ENCODE measurements at places on chromosomes 7 and 10.

- no peak for DNase-seq
Observed at GRCh38 chr7:13198727-13199126, 511.3 kb downstream of the ARL4A start.

GRCh38 chr10:86785968-86786367 is 29.5 kb downstream of the BMPR1A start:
- DNase-seq, result no peak

GRCh38 chr10:48640326-48640725 is 35.5 kb upstream of the ARHGAP22 start:
- DNase-seq, result no peak

- no peak for DNase-seq
Observed at GRCh38 chr10:58435297-58435985, 50.2 kb downstream of the TFAM start.

- peak; percentile 88 for DNase-seq
Observed at GRCh38 chr7:106112118-106112971, at the start of gene SYPL1. TSS of gene SYPL1 (minus strand) at chr7:106112312. CDS start at chr7:106112208, 104 bp downstream.

GRCh38 chr7:48035967-48036478 is 680 bp downstream of the C7orf57 start:
- DNase-seq, result no peak

GRCh38 chr7:120949998-120950538 is 509 bp upstream of the ING3 start:
- DNase-seq, result no peak

DNA sequence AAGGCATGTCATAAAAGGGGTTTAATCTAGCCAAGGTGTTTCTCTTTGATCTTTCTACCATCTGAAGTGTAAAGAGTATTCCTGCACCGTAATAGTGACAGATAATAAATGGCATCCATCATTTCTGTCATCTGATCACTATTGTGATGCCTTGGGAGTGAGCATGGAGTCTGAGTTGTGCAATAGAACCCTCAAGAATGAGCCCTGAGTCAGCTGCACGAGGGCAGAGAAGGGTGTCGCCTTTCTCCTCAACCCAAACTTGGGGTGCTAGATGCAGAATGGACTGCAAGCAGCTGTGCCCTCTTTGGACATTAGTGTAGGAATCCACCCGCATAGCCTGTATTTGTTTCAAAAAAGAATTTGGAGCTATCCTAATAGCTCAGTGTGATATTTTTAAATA is 115.2 kb downstream of the ZNF37A start:
- no peak for DNase-seq

GRCh38 chr7:44213206-44213876 is 12.6 kb downstream of the YKT6 start:
- DNase-seq, result no peak

GRCh38 chr7:104136981-104137380 is 70.8 kb downstream of the ORC5 start:
- DNase-seq, result no peak

DNA sequence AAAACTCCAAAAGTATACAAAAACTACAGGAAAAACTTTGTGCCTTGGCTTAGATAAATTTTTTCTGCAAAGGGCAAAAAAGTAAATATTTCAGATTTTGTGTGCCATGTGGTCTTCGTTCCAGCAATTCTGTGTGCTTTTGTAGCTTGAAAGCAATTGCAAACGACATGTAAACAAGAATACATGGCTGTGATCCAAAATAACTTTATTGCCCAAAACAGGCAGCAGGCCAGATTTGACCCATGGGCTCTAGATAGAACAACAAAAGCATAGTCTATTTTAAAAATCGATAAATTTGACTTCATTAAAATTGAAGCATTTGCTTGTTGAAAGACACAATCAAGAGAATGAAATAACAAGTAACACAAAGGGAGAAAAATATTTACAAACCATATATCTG is 336.6 kb downstream of the HPSE2 start:
- DNase-seq, result no peak

GRCh38 chr10:110535958-110536891 is 31.3 kb upstream of the SMC3 start:
- no peak for DNase-seq

DNA sequence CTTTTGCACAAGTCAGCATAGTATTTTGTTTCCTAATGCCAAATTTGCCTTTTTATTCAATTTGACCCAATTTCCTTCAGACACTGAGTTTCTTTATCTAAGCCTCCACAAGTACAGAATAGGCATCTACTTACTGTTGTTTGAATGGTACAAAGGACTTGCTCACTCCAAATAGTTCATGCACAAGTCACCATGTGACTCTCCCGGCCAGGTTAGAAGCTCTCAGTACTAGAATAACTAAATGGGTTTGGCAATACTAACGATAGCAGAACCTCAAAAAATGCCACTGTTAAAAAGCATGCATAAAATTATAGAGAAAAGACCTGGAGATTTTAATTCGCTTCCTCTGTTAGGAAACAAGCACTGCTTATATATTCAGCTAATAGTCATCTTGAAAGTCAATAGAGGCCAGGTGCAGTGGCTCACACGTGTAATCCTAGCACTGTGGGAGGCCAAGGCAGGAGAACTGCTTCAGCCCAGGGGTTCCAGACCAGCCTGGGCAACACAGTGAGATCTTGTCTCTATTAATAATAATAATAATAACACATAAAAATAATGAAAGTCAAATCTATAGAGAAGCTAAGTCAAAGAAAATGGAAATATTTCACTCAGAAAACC is 335.8 kb upstream of the MBL2 start:
- DNase-seq, result no peak

GRCh38 chr10:30943451-30943850 is 88.2 kb downstream of the ZNF438 start:
- no peak for DNase-seq

- DNase-seq, result no peak
Observed at GRCh38 chr10:62815381-62816075, 638 bp downstream of the EGR2 start.

GRCh38 chr7:49425277-49425818 is 348.1 kb upstream of the VWC2 start:
- DNase-seq, result no peak

GRCh38 chr10:17836942-17837341 is 27.8 kb downstream of the MRC1 start:
- no peak for DNase-seq

GRCh38 chr10:23194966-23195845 is 3.1 kb downstream of the PTF1A start:
- no peak for DNase-seq

- no peak for DNase-seq
Observed at GRCh38 chr10:87966459-87966858, 103.0 kb downstream of the PTEN start.

- peak; percentile 86 for DNase-seq
Observed at GRCh38 chr7:97012365-97013133, 7.2 kb downstream of the DLX6 start.

GRCh38 chr10:128318913-128319312 is 192.7 kb upstream of the MKI67 start:
- no peak for DNase-seq

- DNase-seq, result no peak
Observed at GRCh38 chr10:109933984-109934565, 10.8 kb upstream of the XPNPEP1 start.

DNA sequence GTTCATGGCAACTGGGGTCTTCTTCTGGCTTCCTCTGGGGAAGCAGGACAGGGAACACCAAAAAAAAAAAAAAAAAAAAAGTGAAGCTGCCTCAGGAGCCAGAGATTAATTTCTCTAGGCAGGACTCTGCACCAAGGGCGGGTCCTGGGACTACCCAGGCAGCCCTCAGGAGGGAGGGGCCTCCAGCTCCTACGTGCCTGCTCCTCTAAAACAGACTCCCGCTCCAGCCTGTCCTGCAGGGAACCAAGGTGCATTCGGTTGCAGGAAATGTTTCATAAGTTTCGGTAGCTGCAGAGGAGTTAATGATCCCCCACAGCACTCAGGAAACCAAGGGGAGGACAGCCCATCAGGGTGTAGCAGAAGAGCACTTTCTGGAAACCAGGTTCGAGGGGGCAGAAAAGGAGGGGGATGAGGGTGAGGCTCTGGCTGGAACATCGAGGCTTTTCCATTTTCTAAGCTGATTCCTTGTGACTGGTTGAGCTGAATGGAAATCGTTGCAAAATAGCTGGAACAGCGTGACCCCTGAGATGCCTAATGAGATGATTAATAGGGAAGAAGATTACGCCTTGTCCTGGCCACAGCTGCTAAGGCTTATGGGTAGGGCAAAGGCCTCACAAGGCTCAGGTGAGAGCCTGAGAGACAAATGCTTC is 84.2 kb downstream of the STRA8 start:
- DNase-seq, result no peak

DNA sequence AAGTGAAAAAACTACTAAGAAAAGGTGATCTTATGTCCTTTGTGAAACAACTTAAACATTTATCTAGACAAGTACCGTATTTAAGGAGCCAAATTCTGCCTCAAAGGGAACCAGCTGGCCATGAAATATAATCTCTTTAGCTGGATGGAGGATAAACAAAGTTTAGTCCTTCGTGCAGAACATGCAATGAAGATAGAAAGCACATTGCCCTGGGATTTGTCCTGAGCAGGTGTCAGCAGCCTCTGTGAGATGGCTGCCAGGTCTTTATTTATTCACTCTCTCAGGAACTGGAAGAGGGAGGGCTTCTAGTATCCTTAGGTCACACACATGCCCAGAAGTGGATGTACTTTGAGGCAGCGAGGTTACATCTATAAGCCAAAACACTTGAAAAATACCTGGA is 57.4 kb upstream of the CASD1 start:
- DNase-seq, result peak; percentile 52

GRCh38 chr10:99929360-99929759 is 80.4 kb downstream of the DNMBP start:
- DNase-seq, result no peak

- no peak for DNase-seq
Observed at GRCh38 chr7:70598976-70599375, 533.0 kb upstream of the GALNT17 start.

GRCh38 chr10:75969031-75969430 is 537.6 kb downstream of the LRMDA start:
- DNase-seq, result no peak

GRCh38 chr7:45179666-45180065 is 22.1 kb downstream of the RAMP3 start:
- DNase-seq, result no peak

GRCh38 chr7:22579961-22580360 is 80.0 kb upstream of the STEAP1B start:
- DNase-seq, result no peak

- DNase-seq, result no peak
Observed at GRCh38 chr10:84269162-84269561, 24.3 kb downstream of the RGR start.
